Sigmoid colon (tissue), 7 donors: ENCODE measurements at places on chromosomes 12 and 14. TPM values are rescaled to one million over a fixed set of nuclear protein-coding genes. Genes with fewer than 3 reads are reported as not detected.

CFAP251 gene
- 0.68 TPM for total RNA-seq

PMEL gene
- total RNA-seq, result 0.71 TPM

STAB2 gene
- total RNA-seq, result not detected

PPFIA2 gene
- 4.4 TPM for total RNA-seq

CCDC177 gene
- total RNA-seq, result not detected
